Astrocyte (in vitro differentiated cells and primary cell): ENCODE measurements at places on chromosomes 5 and 9.
A peak's percentile ranks its signal among the peaks of the same experiment; 100 is the strongest.

DNA sequence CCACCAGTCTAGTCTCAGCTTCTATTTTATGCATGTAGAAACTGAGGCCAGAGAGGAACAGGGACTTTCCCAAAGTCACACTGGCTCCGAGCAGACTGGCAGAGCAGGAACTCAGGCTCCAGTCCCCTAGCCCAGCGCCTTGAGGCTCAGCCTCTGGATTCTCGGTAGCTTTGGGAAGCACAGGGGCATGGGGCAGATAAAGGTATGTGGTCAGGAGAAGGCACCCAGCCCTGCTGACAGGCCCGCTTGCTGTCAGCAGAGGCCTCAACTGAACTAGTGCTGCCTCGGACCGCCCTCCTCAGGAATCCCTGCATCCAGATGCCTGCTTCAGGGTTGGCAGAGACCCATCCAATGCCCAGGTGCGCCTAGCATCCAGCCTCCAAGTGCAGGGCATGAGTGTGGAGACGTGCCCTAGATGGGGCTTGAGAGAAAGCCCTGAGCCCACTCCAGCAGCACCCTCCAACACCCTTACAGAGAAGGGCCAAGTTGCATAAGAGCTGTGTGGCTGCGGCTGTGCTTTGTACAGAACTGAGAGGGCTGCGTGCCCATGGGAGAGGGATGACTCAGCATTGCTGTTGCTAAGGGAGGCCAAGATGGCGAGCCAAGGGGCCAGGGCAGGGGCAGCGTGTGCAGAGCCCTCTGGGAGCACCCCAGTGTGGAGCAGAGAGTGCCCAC is 168.6 kb downstream of the MACROH2A1 start:
- peak; percentile 75 for DNase-seq

DNA sequence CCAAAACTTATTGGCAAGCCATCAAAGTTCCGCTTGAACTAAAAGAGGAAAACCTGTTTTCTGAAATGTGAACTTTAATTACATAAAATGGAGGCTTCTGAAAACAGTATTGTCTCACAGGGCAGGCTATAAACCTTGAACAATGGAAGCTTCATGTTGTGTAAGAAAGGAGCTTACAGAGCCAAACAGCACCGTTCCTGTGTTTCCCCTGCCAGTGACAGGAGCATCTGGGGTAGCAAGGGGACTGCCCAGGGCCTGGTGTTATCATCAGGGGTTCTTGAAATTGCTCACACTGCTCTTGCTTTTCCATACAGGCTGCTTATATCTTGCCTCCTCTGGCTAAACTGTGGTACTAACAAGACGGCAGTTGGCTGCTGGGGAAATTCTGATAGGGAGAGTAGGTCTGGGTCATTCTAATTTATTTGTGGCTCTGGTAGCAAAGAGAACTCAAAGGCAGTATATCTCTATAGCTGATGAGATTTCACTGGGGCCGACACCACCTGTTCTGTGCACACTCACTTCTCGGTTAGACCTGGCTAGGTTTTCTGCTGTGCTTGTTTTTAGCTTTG is 40.4 kb downstream of the BASP1 start:
- no peak for DNase-seq

DNA sequence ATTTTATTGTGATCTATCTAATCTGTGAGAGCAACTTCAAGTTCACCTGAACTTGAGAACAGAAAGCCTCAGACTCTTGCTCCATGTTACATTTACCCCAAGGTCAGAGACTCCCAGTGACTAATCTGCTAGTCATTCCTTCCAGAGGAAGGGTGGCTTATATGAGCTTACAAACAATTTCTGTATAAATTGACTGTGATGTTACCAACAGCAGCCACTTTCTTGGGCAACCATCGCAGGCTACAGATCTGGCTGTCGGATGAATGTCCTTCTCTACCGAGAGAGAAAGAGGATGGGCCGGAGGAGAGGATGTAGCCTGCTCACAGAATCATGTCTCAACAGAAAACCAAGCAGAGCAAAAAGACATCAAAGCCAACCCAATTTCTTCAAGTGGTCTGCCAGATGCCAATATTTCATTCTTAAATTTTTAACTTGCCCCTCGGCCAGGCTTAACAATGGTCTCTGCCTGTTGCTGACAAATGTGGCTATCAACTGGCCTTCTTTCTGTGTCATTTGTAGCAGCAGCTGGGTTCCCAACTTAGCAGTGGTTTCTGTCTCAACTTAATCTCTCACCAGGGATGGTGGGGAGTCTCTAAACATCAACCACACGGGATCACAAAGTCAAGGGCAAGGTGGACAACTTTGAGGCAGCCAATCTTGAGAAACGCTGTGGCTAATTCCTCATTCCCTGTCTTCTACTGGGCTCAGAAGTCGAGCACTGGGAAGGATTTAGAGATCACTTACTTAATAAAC is 81.3 kb downstream of the RAPGEF1 start:
- peak; percentile 90 for DNase-seq

DNA sequence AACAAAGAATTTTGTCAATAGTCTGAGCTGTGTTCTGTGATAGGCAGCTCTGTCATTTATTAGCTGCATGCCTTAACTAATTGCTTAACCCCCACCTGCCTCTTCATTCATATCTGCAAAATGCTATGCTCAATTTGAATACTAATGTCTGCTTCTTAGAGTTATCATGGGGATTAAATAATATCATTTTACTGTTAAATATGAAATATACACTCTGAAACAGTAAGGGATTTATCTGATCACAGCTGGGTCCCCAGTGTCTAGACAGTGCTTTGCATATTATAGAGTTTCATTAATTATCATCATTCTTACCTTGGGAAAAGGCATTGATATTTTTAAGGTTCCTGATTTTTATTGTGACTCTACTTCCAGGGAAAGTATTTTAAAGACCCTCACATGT is 12.0 kb downstream of the TEX48 start:
- DNase-seq, result no peak

- no peak for DNase-seq
These were observed 41.0 kb downstream of the PCDHGC5 start for GRCh38 chr5:141529873-141530272.

DNA sequence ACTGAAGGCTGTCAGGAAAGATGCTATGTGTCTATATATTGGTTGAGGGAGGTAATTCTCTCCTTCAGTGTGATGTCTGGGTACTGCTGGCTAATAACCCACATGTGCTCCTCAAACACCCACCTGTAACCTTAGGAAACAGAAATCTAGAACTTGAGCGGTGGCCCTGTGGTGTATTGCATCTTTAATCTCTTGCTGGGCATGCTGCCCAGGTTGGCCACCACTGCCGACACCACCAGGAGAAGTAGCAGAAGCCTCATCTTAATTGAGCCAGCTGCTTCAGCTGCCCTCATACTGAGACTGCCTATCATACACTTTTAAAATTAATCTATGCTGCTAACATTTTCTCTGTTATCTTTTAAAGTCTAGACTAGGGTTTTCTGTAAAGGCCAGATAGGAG is 103.5 kb upstream of the C5orf63 start:
- no peak for DNase-seq
